Upper lobe of right lung (tissue), 1 donor: ENCODE measurements at places on chromosomes 5 and 9. TPM values are rescaled to one million over a fixed set of nuclear protein-coding genes. Genes with fewer than 3 reads are reported as not detected.

DNA sequence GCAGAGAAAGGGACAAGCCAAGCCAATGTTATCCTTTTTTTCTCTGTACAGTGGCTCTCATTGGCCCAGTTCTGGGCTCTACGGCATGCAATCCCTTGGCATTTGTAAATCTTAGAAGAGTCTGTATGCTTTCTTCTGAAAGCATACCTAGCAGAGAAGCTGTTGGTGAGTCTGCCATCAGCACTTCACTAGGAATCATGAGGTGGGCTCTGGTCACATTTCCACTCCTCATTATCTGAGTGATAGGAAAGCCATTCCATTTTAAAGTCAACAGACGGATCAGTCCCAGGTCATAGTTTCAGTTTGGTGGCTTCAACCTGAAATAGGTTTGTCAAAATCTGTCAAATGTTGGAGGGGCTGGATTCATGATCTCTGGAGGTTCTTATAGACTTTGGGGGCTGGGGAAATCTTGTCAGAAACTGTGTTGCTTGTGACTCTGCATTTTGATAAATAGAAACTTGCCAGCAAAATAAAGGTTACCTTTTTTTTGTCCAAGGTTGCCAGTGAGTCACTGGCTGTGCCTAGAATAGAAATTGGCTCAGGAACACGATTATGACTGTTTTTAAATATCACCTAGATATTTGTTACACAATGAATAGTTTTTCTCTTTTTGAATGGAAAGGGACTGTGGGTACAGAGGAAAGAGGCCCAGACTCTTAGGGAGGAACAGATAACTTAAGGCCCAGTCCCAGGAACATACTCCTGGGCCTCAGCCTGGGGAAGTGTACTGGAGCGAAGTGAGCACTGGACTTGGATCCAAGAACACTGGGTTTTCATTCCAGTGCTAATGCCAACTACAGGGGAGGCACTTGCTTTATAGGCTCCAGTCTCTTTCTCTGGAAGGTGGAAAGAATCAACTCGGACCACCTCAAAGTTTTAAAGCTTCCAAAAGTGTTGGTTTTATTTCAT, 183.1 kb downstream of the NMUR2 start:
- H3K27ac ChIP-seq, result no peak overlapping the region
- no peaks in the 10 kb centered on the region for H3K4me1 ChIP-seq
- H3K27me3 ChIP-seq, result no peaks in the 10 kb centered on the region
- DNase-seq, result no peak
- H3K4me3 ChIP-seq, result no peak overlapping the region

- H3K4me1 ChIP-seq, result peaks cover 26% of the 10 kb centered on the region
- peak overlapping the region; percentile 44 for H3K4me3 ChIP-seq
- H3K36me3 ChIP-seq, result no peaks in the 10 kb centered on the region
- H3K27ac ChIP-seq, result peak overlapping the region; percentile 51
- DNase-seq, result peak; percentile 91
Measured at GRCh38 chr9:127608104-127608966, 3.7 kb upstream of the STXBP1 start.

DNA sequence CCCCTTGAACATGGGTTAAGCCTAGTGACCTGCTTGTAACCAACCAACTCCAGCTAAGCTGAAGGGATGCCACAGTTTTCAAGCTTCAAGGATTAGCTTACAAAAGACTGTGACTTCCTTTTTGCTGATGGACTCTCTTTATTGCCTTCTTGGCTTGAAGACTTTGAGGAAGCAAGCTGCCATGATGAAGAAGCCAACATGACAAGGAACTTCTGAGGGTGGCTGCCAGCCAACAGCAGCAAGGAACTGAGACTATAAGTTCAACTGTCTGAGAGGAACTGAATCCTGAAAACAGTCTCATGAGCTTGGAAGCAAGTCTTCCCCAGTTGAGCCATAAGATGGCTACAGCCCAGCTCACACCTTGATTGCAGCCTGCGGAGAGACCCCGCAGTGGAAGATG, 116.1 kb upstream of the TAF11L2 start:
- H3K4me1 ChIP-seq, result no peaks in the 10 kb centered on the region
- peak; percentile 73 for DNase-seq
- H3K27ac ChIP-seq, result no peak overlapping the region
- H3K27me3 ChIP-seq, result no peaks in the 10 kb centered on the region

- no peaks in the 10 kb centered on the region for H3K27me3 ChIP-seq
- DNase-seq, result no peak
- peaks cover 33% of the 10 kb centered on the region for H3K4me1 ChIP-seq
- no peak overlapping the region for H3K4me3 ChIP-seq
Measured at GRCh38 chr5:150609843-150610584, 30.4 kb upstream of the SYNPO start.

- no peak overlapping the region for H3K4me3 ChIP-seq
- DNase-seq, result no peak
- H3K27me3 ChIP-seq, result peaks cover 10% of the 10 kb centered on the region
- H3K4me1 ChIP-seq, result no peaks in the 10 kb centered on the region
- no peak overlapping the region for H3K27ac ChIP-seq
Measured at GRCh38 chr5:132799392-132799791, 13.7 kb upstream of the SOWAHA start.

AFAP1L1 gene
- total RNA-seq, result 32.7 TPM

DNA sequence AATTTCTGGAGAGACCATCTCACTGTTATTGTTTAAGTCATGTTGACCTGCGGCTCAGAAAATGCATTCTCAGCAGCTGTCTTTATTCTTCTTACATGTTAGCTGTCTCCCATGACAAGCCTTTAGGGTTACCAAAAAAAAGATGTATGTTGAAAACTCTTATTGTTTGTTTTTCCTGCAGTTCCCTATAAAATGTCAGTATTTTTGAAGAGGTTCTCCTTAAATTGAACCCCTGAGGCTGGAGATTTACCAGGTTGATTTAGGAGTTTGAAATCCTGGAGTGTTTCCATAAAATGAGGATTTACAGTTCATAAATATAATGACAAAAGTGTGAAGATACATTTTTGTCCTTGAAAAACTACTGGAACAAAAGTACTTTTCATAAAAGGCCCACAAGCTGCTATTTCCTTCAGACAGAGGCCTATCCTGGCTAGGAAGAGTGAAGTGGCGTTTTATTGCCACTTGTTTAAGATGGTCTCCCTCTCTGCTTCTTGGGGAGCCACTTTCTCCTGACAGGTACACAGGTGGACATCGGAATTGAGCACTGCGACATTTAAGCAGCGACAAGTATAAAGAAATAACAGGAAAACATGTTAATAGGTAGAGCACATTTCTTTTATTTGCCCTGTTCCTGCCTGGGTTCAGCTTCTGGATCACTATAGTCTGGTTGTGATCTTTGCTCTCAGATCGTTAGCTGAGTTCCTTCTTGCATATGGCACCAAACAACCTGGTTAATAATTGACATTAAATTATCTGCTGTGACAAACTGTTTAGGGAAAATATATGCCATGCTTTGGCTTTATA, 344.8 kb upstream of the RPS23 start:
- H3K36me3 ChIP-seq, result no peaks in the 10 kb centered on the region
- no peak for DNase-seq
- H3K4me3 ChIP-seq, result no peak overlapping the region

GRCh38 chr5:116457062-116457461, 117.6 kb downstream of the SEMA6A start:
- H3K27me3 ChIP-seq, result no peaks in the 10 kb centered on the region
- no peak overlapping the region for H3K4me3 ChIP-seq
- no peak overlapping the region for H3K27ac ChIP-seq

GRCh38 chr9:89564346-89564878, 40.4 kb upstream of the GADD45G start:
- no peaks in the 10 kb centered on the region for H3K27me3 ChIP-seq
- no peak overlapping the region for H3K27ac ChIP-seq
- DNase-seq, result no peak
- no peaks in the 10 kb centered on the region for H3K4me1 ChIP-seq
- no peak overlapping the region for H3K4me3 ChIP-seq

GARNL3 gene
- 8.0 TPM for total RNA-seq

DNA sequence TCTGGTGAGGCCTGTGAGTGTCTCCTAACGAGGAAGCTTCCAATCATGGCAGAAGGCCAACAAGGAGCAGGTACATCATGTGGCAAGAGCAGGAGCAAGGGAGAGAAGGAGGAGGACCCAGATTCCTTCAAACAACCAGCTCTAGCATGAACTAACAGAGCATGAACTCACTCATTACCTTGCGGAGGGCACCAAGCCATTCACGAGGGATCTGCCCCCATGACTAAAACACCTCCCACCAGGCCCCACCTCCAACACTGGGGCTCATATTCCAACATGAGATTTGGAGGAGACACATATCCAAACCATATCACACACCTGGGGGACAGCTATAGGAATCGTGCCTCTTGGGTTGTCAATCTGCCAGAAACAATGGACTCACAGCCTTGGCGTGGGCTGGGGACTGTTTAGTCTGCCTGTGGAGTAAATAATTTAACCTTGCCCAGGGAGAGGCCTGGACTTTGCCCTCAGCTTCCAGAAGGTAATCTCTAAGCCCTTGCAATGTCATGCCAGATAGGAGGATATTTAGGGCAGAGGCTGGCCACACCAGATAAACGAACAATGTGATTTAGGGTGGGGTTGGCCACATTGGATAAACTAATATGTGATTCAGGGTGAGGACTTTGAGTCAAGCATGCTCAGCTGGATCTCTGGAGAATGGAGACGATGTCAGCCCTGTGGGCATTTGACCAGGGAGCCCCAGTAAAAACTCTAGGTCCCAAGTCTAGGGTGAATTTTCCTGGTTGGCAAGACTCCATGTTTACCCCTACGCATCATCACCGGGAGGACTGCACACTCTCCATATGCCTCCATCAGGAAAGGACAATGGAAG, 13.6 kb upstream of the VDAC1 start:
- DNase-seq, result no peak
- H3K27ac ChIP-seq, result no peak overlapping the region
- no peak overlapping the region for H3K4me3 ChIP-seq
- H3K27me3 ChIP-seq, result no peaks in the 10 kb centered on the region
- no peaks in the 10 kb centered on the region for H3K36me3 ChIP-seq

- no peak overlapping the region for H3K4me3 ChIP-seq
- H3K27ac ChIP-seq, result no peak overlapping the region
- no peaks in the 10 kb centered on the region for H3K4me1 ChIP-seq
- DNase-seq, result no peak
- H3K36me3 ChIP-seq, result no peaks in the 10 kb centered on the region
- no peaks in the 10 kb centered on the region for H3K27me3 ChIP-seq
Measured at GRCh38 chr9:26773056-26773455, 119.5 kb downstream of the CAAP1 start.

DNA sequence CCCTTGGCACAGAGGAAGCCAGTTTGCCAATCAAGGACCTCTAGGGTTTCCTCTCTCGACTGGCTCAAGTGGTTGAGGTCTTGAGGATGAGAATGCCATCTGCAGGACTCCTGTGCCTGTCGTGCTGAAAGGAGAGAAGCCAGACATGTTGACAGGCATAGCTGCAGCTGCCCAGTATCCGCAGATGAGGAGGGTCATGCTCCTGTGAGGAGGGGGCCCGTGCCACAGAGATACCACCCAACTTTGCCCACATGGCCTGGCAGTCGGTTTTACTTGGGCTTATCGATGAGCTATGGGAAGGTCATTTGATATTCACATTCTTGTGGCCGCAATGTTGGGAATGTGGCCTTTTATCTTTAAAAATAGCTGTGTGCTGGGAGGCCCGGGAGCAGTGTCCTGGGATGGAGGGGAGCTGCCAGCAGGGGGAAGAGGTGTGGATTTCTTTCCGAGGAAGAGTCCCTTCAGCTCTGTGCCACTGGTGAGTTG, 17.4 kb downstream of the FRMPD1 start:
- no peaks in the 10 kb centered on the region for H3K4me1 ChIP-seq
- no peaks in the 10 kb centered on the region for H3K36me3 ChIP-seq
- H3K27ac ChIP-seq, result no peak overlapping the region
- peaks cover 30% of the 10 kb centered on the region for H3K27me3 ChIP-seq
- DNase-seq, result no peak
- H3K4me3 ChIP-seq, result no peak overlapping the region

ADAMTSL1 gene
- 7.3 TPM for total RNA-seq

DNA sequence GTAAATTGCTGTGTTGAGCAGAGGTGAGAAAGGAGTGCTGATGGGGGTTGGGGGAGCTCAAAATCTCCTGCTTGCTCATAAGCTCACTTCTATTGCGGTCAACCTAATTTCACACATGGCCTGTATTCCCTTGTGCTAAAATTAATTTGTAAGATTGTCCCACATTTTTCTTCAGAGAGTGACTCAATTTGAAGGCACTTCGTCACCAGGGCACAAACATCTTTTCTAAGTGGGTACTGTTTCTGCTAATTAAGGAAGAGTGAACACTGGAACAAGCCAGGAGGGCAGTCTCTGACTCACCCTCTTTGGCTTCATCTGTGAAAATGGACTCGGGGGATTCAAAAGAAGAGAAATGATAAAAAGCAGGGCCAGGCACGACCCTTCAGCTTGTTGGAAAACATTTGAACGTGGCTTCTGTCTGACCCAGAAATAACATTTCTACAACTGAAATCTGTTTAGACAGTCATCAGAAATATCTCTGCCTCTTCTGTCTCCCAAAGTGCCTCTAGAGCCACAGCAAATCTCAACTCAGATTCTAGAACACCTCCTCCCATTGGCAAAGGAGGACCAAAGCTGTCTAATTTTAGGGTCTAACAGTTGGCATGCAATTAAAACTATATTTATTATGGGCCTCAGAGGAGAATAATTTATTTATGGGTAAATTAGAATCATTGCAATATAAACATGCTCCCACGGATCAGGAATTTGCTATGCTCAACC, 49.8 kb downstream of the FEM1C start:
- no peaks in the 10 kb centered on the region for H3K27me3 ChIP-seq
- H3K4me3 ChIP-seq, result no peak overlapping the region
- H3K36me3 ChIP-seq, result no peaks in the 10 kb centered on the region
- H3K4me1 ChIP-seq, result no peaks in the 10 kb centered on the region

DNA sequence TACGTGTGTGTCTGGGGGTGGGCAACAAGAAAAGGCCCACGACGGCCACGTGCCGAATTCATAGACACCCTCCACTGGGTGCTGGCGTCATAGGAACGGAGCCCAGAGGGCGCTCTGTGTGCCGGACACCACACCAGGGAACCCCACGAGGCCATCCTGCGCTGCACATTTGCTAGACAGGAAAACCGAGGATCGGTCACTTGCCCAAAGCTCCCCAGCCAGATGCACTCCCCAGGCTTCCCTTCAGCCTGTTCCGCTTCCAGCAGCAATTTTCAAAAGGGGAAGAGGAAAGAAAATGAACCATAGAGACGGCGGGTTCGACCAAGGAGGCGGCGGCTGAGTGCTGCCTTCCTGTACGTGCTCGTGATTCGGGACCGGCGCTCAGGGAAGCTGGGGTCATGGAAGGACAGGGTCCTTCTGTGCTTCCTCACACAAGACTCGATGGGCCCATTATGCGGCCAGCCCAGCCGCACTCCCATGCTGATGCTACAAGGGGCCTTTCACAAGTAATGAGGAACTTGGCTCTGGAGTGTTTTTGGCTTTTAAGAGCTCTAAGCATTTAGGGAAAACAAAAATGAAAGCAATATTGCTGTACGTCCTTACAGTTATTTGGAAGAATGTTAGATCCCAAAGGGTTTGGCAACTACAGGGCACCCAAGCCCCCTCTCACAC, 124.6 kb upstream of the SARDH start:
- H3K4me3 ChIP-seq, result peak overlapping the region; percentile 26
- peaks cover 15% of the 10 kb centered on the region for H3K4me1 ChIP-seq
- no peaks in the 10 kb centered on the region for H3K36me3 ChIP-seq
- no peak for DNase-seq
- no peaks in the 10 kb centered on the region for H3K27me3 ChIP-seq
